T-helper 17 cell (primary cell): ENCODE measurements at places on chromosomes 4 and X.

DNA sequence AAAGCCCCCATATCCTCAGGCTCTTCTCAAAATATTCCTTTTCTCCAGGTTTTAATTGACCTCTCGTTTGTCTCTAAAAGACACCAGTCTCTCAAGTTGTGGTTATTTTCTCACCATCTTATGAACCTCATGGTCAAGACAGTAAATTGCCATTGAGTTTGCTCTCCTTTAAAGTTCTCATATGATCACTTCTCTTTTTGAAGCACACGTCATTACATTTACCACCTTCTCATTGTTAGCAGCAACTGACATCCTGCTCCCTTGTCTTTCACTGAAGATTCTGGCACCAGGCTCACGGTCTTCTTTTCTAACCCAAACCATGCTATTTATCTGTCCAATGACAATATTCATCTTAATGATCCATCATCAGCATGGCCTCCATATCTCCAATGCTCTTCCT lies 324.2 kb downstream of the TMA16 start:
- no peak for DNase-seq

DNA sequence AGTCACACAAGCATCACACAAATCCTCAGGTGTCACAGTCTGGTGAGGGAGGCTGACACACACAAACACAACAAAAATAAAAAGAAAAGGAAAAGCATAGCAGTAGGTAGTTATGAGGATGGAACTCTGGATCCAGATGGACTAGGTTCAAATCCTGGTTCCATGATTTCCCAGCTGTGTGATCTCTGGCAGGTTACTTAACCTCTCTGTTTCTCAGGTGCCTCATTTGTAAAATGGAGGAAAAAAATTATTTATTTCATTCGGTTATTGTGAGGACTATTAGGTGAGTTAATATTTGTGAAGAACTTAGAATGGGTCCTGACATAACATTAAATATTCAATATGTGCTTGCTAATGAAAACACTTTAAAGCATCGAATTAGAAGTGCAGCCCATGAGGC lies 19.8 kb downstream of the GAGE1 start:
- DNase-seq: no peak

DNA sequence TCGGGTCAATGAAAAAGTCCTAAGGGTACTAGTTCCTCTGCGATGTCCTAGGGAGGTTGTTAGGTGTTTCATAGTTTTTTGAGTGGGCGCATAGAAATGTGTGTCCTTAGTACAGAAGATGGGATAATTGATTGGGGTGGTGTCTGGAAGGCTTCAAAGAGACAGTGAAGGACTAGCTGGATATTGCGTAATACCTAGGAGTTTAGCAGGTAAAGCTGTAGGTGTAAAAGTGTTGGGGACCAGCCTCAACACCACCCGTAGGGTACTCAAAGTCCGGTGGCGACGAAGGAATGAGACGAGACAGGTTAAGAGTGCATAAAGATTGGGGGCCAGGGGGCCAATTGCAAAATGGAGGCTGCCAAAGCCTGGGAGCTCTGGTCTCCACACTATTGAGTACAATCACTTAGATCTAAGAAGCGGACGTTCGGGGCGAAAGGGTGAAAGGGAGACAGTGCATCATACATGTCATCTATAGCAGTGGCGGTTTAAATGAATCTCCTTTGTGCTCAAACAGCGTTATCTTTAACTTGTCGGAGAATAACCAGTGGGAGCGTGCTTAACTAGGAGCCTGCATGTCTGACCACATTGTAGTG lies 1.0 kb downstream of the TRMT44 start:
- DNase-seq: no peak

DNA sequence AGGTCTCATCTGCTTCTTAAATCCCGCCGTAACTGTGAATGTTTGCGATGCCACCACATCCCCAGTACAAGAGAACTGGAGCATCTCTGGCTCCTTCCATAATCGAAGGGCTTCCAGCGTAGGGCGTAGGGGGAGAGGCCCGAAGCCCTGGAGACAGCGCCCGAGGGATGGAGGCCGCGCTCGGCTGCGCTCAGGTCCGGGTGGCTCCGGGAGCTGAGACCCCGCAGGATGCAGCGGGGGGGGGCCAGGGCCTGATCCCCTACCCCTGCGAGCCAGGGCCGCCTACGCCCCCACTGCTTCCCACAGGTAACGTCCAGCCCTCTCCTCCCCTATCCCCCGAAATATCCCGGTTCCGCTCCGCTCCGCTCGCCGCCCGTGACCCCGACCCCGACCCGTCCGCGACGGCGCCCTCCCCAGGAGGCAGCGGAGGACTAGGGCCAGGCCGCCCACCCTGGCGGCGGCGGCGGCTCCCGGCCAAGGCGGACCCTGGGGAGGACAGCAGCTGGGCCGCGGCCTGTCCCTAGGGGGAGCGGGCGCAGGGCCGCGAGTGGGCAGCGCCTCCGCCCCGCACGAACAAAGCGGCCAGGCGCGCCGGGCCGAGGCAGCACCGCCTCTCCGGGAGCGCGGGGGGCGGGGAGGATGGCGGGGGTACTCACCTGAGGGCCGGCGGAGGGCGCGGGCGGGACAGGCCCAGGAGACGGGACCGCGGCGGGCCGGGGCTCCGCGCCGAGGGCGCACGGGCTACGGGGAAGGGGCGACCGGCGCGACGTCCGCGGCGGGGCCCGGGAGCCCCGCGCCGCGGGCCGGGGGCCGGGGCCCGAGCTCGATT lies 723 bp downstream of the WDFY3 start:
- no peak for DNase-seq

GRCh38 chr4:170198747-170199146 lies 109.0 kb upstream of the AADAT start:
- DNase-seq: no peak

GRCh38 chrX:7242613-7243012 lies 94.7 kb upstream of the PUDP start:
- no peak for DNase-seq

- no peak for DNase-seq
Observed at GRCh38 chr4:3709846-3710441, 56.2 kb upstream of the ADRA2C start.

GRCh38 chrX:97310373-97310772 lies 426.7 kb downstream of the RPA4 start:
- no peak for DNase-seq

- DNase-seq: no peak
Observed at GRCh38 chr4:37805091-37805490, 21.4 kb upstream of the PGM2 start.

- no peak for DNase-seq
Observed at GRCh38 chrX:110210417-110211139, 107.3 kb downstream of the AMMECR1 start.

DNA sequence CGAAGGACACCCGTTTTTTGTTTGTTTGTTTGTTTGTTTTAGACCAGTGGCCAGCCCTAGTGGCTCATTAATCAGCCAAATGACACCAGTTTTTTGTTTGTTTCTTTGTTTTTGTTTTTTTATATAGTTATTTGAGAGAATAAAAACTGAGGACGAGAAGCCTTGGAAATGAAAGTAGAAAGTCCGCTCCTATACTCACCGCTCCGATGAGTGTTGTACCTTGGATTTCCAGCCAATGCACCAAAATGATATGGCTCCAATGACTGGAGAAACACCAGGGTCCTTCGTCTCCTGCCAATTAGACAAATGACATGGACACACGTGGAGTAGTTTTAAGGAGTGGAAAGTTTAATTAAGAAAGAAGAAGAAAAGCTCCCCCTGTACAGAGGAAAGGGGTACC lies 87.9 kb downstream of the ZXDA start:
- DNase-seq: no peak

DNA sequence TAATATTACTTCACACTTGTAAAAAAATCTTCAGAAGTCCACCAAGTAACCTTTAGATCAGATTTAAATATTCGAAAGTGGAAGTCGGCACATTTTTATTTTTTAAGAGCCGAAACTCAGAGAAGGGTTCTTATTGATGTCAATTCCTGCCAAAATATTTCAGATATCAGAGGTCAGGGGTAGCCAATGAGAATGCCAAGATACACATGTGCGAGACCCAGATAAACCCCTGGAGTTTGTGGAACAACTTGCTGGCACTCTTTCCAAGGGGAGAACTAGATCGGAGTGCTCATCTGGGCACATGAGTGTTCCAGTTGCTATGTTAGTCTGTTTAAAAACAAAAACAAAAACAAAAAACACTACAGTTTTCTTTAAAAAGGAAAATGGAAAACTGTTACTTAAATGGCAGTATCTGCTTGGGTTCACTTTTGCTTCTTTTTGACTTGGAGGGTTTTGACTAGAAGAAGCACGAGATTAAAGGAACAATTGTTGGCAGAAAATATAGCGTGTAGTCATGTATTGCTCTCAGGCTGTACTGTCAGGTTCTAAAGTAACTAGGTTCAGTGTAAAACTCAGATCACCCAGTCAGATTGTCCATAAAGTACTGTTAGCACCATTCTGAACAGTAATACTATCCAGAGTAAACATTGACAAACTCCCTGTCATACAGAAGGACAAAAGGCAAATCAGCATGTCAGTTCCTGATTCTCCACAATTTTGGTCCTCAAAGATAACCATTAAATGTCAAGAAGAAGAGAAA lies 188.0 kb upstream of the PACRGL start:
- no peak for DNase-seq

GRCh38 chr4:32589097-32589496 lies 1868.9 kb downstream of the PCDH7 start:
- DNase-seq: no peak

DNA sequence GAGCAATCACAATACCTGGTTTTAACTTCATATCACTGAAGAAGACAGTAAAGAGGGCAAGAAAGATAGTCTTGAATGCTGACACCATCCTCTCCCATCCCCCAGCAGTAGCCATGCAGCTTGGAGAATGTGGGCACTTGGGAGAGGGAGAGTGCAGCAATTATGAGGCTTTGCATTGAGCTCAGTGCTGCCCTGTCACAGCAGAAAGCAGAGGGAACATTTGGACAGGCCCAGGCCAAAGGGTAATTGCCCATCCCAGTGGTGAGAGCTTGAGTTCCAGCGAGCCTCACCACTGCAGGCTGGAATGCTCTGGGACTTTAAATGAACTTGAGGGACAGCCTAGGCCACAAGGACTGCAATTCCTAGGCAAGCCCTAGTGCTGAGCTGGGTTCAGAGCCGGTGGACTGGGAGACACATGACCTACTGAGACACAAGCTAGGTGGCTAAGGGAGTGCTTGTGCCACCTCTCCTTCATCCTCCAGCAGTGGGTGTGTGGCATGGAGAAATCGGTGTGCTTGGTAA lies 36.3 kb downstream of the CORIN start:
- DNase-seq: no peak

DNA sequence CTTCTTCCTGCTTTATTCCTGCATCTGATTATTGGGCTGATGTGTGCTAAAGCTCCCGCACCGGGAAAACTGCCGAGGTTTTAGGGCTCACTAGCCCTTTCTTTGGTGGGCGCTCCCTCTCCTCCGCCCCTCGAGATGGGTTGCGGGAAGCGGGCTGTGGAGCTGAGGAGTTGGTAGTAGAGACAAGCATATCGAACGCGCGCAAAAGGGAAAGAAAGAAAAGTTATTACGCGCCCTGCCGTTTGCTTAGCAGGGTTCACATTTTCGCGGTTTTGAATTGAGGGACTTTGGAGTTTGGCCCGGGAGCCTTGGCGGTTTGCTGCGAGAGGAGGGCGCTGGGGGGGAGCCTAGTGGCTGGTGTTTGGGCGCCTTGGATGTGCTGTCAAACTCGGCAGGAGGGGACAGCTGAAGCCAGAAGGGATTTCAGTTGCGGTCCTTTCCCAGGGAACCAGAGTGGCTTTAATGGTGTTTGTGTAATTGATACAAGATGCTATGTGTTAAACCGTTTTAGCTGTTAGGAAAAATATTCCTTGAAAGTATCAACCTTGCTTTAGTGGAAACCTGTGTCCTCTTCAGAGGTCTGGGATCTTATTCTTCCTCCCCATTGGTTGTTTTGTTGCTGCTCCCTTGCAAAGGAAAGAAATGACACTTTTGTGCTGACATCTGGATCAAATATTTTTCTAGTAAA lies 1.1 kb downstream of the GAB1 start:
- no peak for DNase-seq

- no peak for DNase-seq
Observed at GRCh38 chr4:87030755-87031441, 96.1 kb downstream of the AFF1 start.

- DNase-seq: no peak
Observed at GRCh38 chrX:46770817-46771163, 11.9 kb upstream of the SLC9A7 start.

DNA sequence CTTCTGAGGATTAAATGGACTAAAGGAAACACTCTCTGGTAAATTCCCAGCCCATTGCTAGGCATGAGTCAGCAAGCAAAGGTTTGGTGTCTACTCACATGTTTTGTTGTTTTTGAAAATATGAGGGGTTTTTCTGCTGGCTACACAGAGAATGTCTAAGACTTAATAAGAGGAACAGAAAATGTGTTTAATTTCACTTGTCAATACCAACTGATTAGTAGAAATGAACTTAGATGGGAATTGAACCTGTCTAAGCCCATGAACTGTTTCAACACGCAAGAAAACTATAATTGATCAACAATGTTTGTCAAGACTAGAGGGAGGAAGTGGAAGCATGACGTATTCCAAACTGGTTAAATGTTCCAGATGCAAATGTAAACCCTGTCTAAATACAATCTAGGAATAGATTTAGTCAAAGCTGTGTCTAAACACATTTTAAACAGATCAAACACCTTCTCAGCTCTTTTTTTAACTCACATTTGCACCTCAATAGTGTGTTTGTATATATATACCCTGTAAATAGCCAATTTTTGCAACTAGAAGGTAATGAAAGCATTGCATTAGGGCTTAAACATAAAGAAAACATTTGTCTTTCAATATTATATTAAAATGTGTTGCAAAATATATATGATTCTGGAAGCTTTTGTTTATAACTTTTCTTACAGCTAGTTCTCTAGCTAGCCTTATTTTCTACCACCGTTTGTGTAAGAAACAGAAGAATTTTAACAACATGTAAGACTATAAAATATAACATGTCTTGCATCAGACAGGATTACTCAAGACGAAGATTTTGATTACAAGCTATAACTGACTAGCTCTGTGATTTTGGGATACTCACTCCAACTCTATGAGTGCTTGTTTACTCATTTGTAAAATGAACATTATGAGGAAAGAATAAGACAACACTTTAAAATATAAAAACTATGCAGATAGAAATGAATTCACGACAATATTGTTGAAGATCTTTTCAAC lies 607.8 kb downstream of the FSTL5 start:
- DNase-seq: no peak

DNA sequence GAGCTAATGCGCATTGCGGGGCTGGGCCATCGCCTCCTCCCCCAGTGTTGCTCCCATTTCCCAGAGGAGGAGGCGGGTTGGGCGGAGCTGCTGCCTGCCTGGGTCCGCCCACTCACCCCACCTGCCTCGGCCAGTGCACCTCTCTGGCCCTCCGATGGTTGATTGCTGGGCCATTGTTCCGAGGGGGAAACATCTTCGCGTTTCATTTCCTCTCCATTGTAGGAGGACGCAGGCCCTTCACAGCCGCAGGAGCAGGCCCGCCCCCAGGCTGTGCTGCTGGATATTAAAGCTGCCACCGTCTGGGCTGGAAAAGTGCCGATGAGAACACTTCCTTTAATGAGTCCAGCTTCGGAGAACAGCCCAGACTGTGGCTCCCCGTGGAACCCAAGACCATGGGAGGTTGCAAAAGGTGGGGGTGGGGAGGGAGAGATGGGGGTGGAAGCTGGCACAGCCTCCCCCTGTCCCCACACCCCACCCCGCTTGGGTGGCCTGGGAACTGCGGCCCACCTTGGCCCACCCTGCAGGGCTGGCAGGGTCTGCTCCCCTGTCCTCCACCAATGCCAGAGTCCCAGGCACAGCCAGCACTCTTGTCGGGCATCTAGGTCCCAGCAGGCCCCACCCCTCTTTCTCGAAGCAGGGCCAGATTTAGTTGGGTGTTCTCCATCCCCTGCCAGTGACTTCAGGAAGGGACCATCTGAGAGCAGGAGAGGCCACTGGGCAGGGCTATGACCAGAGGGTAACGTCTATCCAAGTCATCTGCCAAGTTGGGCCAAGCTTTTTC lies 96.6 kb downstream of the ADRA2C start:
- DNase-seq: no peak
